NCI-H1092 (cell line): ENCODE measurements at places on chromosomes 2 and 18.

DNA sequence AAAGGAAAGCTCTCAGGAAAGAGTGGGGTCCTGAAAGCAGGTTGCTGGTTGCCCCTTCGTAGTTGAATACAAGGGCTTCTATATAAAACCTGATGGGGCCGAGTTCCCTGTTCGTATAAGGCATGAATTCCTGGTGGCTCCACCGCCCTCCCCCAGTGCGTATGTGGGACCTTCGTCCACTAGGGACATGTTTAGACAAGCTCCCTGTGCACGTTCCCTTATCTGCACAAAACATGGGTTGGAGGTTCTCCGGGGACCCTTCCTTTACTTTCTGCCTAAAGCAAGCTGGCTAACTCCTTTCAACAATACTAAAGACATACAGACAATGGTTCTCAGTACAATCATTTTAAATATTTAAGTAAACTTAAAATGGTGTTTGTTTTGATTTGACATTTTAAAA, 8.0 kb downstream of the CLUL1 start:
- no peak for DNase-seq

DNA sequence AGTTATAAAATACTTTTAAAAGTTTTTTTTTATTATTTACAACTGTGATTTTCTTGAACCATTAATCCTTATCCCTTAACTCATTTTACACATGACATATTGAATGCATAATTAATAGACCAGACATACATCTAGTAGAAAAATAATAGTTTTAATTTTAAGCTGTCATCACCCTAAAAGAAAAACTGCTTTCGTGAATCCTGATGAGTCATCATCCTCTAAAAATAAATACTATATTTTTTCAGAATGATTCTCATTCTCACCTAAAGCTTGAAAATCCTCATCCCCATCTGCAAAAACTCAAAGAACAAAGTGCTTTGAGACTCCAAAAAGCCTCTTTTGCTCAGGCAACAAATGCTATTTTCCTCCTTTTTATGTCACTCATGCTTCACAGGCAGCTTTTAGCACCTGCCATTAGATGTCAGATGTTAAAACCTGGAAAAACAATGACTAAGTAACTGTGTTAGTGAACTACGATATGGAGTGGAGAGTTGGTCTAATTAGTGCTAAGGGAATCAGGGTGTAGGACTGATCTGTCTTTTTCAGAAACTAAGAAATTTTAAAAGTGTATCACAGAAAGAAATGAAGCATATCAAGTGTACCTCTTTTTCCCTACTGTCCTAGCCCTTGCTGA, 297.6 kb downstream of the TMX3 start:
- DNase-seq: no peak

DNA sequence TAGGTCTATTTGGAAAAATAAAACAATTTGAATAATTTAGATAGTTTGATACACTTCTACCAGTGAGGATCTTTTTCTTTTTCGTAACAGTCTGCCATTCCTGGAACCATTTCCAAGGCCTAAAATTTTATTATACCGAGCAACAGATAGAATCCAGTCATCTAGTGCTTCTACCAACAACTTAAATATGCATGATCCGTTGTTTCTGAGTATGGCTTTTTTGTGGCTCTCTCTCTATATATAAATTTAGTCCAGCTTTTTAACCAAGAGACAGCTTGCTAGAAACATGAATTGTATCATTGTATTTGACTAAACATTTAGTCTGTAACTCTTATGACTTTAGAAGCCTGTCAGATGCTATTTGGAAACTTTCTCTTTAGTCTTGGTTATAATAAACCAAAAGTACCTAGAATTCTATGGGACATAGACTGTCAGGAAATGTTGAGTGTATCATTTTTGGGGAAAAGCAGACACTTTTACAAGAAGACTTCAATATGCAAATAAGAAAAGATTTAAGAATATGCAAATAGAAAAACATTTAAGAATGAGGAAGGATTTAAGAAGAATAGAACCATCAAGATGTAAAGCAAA, 161.4 kb downstream of the ZEB2 start:
- no peak for DNase-seq

DNA sequence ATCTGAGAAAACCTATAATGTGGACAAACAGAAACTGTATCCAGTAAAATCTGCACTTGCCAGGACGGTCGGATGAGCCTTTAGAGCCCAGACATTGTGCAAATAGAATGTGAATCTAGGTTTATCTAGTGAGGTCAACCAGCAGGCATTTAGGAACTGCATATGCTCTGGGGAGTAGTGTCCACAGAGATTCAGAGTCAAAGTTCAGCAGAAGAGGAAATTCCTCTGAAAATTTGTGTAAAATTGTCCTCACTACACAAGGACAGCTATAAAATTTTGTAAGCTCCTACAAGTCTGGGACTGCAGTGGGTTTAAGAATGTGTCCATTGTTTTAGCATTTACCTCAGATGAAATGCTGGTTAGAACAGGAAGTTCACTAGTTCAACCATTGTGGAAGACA, 9.8 kb upstream of the NDUFV2 start:
- DNase-seq: no peak

- no peak for DNase-seq
Measured at GRCh38 chr2:234795272-234795920, 156.4 kb upstream of the SH3BP4 start.

DNA sequence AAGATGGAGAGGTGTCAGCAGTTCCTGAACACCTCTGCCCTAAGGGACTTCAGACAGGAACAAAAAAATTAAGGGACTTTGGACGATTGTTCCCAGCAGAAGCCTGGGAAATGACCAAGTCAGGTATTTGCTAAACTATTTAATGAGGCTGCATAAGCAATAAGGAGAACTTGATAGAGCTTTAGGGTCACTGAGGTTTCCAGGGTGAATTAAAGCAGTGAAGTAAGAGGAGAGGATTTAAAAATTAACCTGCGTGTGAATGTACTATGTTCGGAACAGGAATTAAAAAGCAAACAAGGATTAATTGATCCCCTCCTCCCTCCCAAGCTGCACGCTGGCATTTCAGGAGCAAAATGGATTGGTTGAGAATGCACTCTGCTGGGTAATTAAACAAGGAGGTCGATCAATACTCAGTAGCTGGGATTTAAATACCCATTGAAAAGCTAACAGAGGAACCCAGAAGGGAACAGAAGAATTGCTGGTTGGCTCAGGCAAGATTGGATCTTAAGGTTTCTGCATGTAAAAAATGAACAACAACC, 157.2 kb downstream of the RNF152 start:
- no peak for DNase-seq

- DNase-seq: peak; percentile 30
Measured at GRCh38 chr2:42238644-42239288, 69.6 kb downstream of the EML4 start.
